HFFc6 (cell line): ENCODE measurements at places on chromosomes 11 and 22.

GRCh38 chr11:67663532-67664212 lies 10.8 kb downstream of the ALDH3B2 start:
- H3K36me3 ChIP-seq = no peaks in the 10 kb centered on the region
- peaks cover 22% of the 10 kb centered on the region for H3K27me3 ChIP-seq
- no peaks in the 10 kb centered on the region for H3K4me1 ChIP-seq
- DNase-seq = no peak

- no peak overlapping the region for H3K4me3 ChIP-seq
- H3K27ac ChIP-seq = peak overlapping the region; percentile 8; the same call in 1 of the 2 replicates
- peaks cover 29% of the 10 kb centered on the region for H3K4me1 ChIP-seq
- no peak for DNase-seq
Observed at GRCh38 chr22:30000566-30000965, 79.7 kb upstream of the HORMAD2 start.

- no peak for DNase-seq
- no peaks in the 10 kb centered on the region for H3K27me3 ChIP-seq
- no peaks in the 10 kb centered on the region for H3K36me3 ChIP-seq
- no peak overlapping the region for H3K4me3 ChIP-seq
- no peaks in the 10 kb centered on the region for H3K4me1 ChIP-seq
Observed at GRCh38 chr11:30257058-30257457, 26.2 kb downstream of the FSHB start.

DNA sequence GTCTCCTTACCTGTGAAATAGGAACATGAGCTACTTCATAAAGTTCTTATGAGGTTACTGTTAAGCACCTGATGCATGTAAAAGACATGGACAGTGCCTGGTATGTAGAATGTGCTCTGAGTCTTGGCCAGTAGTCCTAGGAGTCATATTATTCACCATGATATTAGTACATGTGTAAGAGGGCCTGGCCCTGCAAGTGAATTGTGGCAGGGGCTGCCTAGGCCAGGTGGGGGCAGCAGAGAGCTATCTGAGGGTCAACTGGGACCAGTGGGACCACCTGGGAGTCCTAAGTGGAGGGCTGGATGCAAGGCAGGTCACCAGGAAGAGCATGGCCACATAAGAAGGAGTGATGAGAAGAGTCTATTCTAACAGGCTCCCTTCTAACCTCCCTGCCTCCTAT lies 529.5 kb downstream of the SOX6 start:
- no peak for DNase-seq
- H3K4me1 ChIP-seq = peaks cover 9% of the 10 kb centered on the region; the same call in 1 of the 2 replicates
- H3K36me3 ChIP-seq = no peaks in the 10 kb centered on the region
- H3K27ac ChIP-seq = no peak overlapping the region

GRCh38 chr11:66853242-66854229 lies 3.3 kb upstream of the LRFN4 start:
- H3K36me3 ChIP-seq = no peaks in the 10 kb centered on the region
- H3K27ac ChIP-seq = peak overlapping the region; percentile 22; the same call in 1 of the 2 replicates
- peaks cover 7% of the 10 kb centered on the region for H3K4me1 ChIP-seq
- DNase-seq = no peak

DNA sequence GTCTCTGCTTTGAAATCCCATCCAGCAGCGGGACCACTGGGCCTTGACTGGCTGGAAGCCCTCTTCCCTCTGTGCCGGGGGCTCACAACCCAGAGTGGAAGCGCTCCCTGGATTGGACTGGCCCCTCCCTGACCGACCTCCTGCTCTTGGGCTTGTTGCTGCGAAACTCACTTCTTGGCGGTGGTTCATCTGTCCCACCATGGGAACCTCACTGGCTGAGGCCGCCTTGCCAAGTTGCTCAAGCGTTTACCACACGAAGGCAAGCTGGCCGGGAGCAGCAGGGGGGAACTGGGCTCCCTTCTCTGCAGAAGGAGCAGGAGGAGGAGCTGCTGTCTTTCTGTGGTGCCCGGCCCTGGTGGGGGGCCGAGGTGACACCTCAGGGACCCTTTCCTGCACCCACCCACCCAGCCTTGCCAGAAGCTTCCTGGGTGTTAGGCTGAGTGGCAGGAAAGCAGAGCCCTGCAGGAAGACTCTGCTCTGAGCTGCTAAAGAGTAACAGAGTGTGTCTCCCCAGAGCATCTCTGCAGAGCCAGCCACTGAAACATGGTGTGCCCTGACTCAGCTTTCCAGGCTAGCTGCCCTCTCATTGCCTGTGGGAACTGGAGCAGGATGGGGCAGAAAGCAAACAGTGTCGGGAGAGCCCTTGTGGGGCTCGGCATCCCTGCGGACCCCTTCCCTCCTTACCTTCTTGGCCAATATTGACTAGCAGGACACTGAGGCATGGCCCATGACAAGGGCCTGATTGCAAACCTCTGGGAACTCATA lies 88.5 kb upstream of the ALX4 start:
- H3K36me3 ChIP-seq = no peaks in the 10 kb centered on the region
- H3K27me3 ChIP-seq = peaks cover 37% of the 10 kb centered on the region
- no peak overlapping the region for H3K27ac ChIP-seq
- DNase-seq = no peak

DNA sequence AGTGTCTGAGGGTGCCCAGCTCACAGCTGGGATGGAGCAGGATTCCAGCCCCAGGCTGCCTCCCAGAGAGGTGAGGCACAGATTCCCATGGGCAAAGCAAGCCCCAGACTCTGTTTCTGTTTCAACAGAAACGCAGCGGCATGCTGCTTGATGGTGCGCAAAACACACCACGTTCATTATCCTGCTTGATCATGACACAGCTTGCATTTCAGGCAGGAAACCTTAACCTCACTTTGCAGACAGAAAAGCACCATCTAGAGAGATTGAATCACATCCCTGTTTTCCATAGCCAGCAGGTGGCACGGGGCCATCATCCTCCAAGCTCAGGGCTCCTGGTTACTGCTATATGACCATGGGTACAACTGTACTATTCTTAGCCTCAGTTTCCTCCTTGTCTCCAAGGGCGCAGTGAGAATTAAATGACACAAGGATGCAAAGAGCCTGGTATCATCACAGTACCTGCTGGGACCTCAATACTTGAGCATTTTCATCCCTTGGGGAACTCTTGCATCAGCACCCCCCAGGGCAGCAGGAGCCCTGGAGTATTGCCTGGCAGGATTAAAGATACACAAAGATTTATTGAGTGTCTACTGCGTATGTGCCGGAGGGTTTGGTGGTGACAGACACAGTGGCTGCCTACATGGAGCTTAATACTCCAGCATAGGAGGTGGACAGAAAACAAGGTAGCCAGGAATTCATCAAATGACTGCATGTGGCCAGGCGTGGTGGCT lies 110.0 kb downstream of the TP53I11 start:
- no peak for DNase-seq
- no peaks in the 10 kb centered on the region; the same call in 1 of the 2 replicates for H3K36me3 ChIP-seq
- H3K4me3 ChIP-seq = no peak overlapping the region
- peaks cover 59% of the 10 kb centered on the region for H3K4me1 ChIP-seq

DNA sequence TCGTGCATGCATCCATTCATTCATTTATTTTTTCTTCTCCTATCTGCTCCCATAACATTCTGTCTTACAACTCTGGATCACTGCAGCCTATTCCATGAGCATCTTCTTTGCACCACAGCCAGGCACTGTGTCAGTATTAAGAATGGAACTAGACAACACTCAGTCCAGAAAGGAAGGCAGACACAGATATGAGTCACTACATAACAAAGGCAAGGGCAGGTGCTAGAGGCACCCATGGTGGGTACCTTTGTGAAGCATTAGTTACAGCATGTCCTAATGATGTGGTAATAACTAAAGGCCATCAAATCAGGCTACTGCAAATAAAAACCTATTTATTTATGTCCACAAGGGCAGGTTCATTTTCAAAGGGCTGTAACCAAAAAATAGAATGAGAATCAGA lies 28.1 kb downstream of the TENM4 start:
- H3K4me3 ChIP-seq = peak overlapping the region; percentile 83
- peaks cover 66% of the 10 kb centered on the region for H3K4me1 ChIP-seq
- DNase-seq = no peak
- H3K36me3 ChIP-seq = peaks cover 16% of the 10 kb centered on the region

GRCh38 chr11:125124618-125124992 lies 13.2 kb upstream of the TMEM218 start:
- H3K4me1 ChIP-seq = peaks cover 28% of the 10 kb centered on the region
- no peaks in the 10 kb centered on the region for H3K36me3 ChIP-seq
- no peak overlapping the region for H3K27ac ChIP-seq
- H3K27me3 ChIP-seq = peaks cover 13% of the 10 kb centered on the region
- H3K4me3 ChIP-seq = no peak overlapping the region

DNA sequence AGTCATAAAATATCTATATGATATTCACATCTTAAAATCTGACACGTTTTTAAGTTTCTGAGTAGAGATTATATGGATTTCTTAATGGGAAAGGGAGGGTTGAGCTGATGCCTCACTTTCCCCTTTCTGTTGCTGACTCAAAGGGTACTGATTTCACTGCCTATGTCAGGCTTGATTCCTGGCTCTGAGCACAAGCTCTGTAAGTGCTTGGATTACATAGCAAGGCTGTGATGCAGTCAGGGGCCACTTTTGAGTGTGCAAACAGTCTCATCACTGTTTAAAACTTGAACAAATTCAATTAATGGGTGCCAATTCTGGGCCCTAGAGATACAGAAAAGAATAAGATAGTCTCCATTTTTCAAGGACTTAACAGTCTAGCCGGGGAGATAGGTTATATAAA lies 14.4 kb downstream of the ATXN10 start:
- H3K4me3 ChIP-seq = peak overlapping the region; percentile 41
- no peak for DNase-seq
- peak overlapping the region; percentile 96 for H3K27ac ChIP-seq
- peaks cover 34% of the 10 kb centered on the region for H3K36me3 ChIP-seq

DNA sequence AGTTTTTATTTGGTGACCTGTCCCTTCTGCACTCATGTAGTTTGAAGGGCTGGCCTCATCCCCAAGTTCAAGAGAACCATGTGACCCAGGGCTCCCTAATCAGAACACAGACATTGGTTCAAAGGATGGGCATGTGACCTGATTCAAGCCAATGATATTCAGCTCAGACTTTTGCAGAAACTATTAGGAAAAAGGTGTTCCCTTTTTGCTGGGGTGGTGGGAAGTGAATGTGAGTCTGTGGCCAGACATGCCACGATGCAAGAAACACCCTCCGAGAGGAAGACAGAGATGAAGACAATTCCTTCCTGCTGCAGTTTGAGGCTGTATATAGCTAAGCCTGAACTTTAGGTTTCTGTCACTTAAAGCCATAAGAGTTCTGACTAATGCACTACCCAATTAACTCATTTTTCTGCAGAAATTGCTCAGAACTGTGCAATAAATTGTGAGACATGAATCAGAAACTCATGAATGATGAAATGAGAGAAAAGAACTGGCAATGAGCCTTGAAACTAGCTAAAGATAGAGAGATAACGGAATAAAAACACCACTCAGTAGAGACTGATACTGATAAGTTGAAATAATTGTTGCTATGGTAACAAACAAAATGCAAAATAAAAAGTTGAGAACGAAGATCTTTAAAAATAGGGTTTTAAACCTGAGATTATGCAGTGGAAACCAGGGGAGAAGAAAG lies 9.2 kb upstream of the MAPK1 start:
- no peak overlapping the region; the same call in 1 of the 2 replicates for H3K4me3 ChIP-seq
- no peaks in the 10 kb centered on the region for H3K36me3 ChIP-seq
- H3K27me3 ChIP-seq = peaks cover 8% of the 10 kb centered on the region
- H3K4me1 ChIP-seq = peaks cover 10% of the 10 kb centered on the region
- H3K27ac ChIP-seq = peak overlapping the region; percentile 80

DNA sequence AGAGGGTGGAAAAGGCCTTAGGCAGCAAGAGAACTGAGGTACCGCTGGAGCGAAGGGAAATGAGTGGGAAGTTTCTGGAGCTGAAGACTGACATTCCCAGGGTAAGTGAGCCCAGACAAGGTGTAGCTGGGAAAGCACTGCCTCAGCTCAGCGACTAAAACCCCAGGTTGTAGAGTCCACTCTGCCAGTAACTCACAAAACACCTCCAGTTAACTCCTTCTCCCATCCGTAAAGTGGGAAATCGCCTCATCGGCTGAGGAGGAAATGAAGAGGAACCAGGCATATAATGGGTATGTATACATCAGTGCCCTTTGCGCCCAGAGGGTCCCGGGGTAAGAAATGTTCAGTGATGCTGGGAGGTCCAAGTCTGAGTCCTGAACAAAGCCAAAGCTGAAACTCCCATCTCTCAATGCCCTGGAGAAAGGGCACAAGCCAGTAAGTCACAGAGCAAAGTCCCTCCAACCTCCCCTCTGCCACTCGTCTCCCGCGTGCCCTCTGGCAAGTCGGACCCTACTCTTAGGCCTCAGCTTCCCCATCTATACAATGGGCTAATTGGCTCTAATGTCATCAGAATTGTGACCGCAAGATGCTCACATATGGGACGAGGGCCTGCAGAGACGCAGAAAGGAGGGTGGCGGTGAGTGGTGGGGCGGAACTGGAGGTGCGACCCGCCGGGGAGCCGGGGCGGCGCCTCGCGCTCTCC lies 588 bp downstream of the VPS37C start:
- H3K27ac ChIP-seq = peak overlapping the region; percentile 80
- no peak for DNase-seq
- H3K27me3 ChIP-seq = peaks cover 12% of the 10 kb centered on the region
- H3K4me3 ChIP-seq = peak overlapping the region; percentile 91
- peaks cover 44% of the 10 kb centered on the region for H3K4me1 ChIP-seq
- H3K36me3 ChIP-seq = peaks cover 10% of the 10 kb centered on the region

GRCh38 chr22:33896575-33897447 lies 23.5 kb downstream of the LARGE1 start:
- no peaks in the 10 kb centered on the region; the same call in 1 of the 2 replicates for H3K4me1 ChIP-seq
- H3K27ac ChIP-seq = no peak overlapping the region
- no peak overlapping the region for H3K4me3 ChIP-seq
- DNase-seq = no peak

DNA sequence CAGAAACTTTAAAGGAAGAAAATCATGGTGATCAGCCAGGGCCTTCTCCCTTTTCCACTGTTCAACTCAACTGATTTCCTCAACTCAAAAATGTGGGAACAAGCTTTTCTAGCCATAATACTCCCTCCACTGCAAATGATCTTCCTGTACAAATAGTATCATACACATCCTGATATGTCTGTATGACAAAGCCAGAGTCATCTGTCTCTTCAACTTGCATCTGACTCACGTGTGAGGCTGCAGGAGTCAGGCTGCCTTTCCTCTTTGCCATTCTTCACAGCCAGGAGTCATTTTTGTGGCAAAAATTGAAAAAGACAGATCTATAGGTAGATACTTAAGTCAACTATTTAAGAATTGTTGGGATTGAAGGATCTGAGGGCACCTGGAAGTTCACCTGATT lies 13.3 kb downstream of the PATZ1 start:
- peaks cover 30% of the 10 kb centered on the region; the same call in 1 of the 2 replicates for H3K36me3 ChIP-seq
- peaks cover 45% of the 10 kb centered on the region for H3K4me1 ChIP-seq
- H3K4me3 ChIP-seq = no peak overlapping the region

GRCh38 chr22:35380013-35380412 lies 883 bp upstream of the HMOX1 start:
- H3K4me3 ChIP-seq = peak overlapping the region; percentile 99
- peaks cover 2% of the 10 kb centered on the region; the same call in 1 of the 2 replicates for H3K27me3 ChIP-seq
- H3K4me1 ChIP-seq = peaks cover 87% of the 10 kb centered on the region
- peaks cover 15% of the 10 kb centered on the region; the same call in 1 of the 2 replicates for H3K36me3 ChIP-seq

DNA sequence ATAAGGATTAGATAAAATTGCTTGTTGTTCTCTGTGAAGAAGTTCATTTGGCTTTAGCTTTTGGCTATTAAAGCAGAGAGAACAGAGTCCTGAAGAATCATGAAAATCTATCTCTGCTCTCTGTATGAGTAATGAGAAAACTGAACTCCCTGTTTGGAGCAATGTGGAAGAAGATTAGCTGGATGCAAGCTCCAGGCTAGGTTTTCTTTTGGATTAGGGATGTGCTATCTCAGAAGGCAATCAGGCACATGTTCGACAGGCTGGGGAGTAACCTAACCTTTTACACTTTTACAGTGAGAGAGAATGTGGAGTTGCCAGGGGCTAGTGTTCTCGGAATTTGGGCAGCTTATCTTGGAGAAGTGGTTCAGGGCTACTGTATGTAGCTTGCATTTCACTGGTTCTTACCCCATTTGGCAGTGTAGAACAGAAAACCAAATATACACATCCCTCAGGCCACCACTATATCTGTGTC lies 8.5 kb upstream of the SLN start:
- peaks cover 22% of the 10 kb centered on the region for H3K4me1 ChIP-seq
- DNase-seq = no peak
- peaks cover 12% of the 10 kb centered on the region for H3K27me3 ChIP-seq
- no peaks in the 10 kb centered on the region for H3K36me3 ChIP-seq
- no peak overlapping the region for H3K4me3 ChIP-seq
- no peak overlapping the region for H3K27ac ChIP-seq
